ENCODE measurements at places on chromosomes 3 and 15.

- DNase-seq, result no peak
These were observed 88.0 kb downstream of the EDEM1 start for GRCh38 chr3:5275529-5275928.

GRCh38 chr3:14871456-14872200 lies 52.9 kb downstream of the FGD5 start:
- DNase-seq, result no peak

DNA sequence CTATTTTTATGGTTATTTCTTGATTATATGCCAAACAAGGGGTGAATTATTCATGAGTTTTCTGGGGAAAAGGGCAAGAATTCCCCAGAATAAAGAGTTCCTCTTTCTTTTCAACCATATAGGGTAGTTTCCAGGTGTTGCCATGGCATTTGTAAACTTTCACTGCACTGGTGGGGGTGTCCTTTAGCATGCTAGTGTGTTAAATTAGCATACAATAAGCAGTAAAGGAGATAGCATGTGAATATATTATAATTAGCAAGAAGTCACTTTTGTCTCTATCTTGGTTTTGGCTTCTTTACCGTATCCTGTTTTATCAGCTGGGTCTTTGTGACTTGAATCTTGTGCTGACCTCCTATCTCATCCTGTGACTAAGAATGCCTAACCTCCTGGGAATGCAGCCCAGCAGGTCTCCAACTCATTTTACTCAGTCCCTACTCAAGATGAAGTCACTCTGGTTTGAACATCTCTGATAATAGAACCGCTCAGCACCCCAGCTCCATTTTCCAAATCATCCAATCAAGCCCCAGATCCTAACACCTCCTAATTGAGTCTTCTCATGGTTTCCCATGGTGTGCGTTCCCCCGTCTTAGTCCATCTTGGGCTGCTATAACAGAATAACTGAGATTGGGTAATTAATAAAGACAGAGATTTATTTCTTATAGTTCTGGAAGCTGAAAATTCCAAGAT lies 3.4 kb upstream of the SELENOT start:
- DNase-seq, result peak; percentile 55

DNA sequence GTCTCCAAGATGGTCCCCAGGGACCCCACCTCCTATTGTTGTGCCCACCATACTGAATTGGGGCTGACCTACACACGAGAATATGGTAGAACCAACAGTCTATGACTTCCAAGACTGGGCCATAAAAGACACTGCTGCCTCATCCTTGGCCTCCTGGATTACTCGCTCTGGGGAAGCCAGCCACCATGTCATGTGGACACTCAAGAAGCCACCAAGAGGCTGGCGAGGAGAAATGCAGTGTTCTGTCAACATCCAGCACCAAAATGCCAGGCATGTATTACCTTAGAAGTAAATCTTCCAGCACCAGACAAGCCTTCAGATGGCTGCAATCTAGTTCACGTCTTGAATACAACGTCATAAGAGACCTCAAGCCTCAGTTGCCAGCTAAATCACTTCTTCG lies 17.1 kb upstream of the TPM1 start:
- no peak for DNase-seq

- no peak for DNase-seq
These were observed 21.9 kb downstream of the PLCL2 start for GRCh38 chr3:16906682-16907081.

DNA sequence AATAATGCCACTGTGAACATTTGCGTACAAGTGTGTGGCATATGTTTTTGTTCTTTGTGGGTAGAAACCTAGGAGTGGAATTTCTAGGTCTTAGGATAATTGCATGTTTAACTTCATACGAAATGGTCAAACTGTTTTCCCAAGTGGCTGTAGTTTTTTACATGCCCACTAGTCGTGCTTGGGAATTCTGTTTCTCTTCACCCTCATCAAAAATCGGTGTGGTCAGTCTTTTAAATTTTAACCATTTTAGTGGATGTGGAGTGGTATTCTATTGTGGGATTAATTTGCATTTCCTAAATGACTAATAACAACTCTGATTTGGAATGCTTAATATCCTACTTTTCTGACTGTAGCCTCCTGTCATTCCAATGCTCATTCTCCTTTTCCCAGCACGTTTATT lies 27.6 kb downstream of the ZFAND6 start:
- no peak for DNase-seq

DNA sequence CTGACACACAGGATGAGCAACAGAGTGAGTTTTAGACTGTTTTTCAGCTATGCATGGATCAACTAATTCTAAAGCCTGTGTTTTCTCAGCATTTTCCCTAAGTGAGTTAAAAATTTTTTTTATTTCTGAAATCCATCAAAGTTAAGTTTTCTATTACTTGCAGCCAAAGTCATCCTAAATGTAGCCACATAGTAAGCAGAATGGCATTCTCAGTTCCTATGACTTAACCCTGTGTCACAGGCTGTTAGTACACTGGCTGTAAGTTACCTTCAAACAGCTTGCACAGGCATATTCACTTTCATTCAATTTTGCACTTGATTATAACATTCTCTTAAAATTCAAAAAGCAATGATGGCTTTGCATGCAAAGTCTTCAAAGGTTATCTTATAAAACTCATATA lies 368.2 kb downstream of the OCA2 start:
- no peak for DNase-seq

GRCh38 chr3:37200141-37200540 lies 25.8 kb upstream of the LRRFIP2 start:
- no peak for DNase-seq

- no peak for DNase-seq
These were observed 327.1 kb downstream of the SATB1 start for GRCh38 chr3:18097989-18098388.

DNA sequence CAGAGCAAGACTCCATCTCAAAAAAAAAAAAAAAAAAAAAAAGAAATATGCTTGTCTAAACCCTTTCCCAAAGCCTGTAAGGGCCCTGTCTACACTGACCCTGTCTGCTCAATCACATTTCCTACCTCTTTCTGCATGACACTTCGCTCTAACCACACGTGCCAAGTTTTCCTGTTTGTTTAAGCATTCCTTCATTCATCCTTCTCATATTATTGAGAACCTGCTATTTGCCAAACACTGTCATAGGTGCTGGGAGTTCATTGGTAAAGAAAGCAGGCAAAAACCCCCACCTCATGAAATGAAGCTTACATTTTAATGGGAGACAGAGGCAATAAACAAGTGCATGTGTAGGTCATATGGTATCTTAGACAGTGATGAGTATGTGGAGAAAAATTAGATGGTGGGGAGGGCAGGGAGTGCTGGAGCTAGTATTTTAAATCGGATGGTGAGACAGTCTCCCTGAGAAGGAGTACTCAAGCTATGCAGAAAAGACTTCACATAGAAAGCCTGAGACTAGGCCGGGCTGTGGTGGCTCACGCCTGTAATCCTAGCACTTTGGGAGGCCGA lies 48.0 kb downstream of the B3GNT5 start:
- no peak for DNase-seq

DNA sequence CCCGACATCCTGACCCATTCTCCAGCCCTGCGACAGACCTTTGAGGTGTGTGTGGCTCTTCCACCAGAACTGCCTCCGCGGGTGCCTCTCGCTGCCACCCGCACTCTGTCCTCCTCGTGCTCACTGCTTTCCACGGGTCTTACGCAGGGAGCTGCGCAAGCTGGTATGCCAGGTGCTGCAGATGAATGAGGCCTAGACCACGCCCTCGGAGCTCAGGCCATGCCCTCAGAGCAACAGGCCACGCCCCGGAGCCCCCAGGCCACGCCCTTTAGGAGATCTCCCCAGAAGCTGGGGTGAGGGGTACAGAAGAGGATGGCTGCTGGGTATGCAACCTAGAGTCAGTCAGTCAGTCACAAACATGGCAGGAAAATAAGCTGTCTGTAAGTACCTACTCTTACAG lies 300.3 kb downstream of the GABRG3 start:
- no peak for DNase-seq

DNA sequence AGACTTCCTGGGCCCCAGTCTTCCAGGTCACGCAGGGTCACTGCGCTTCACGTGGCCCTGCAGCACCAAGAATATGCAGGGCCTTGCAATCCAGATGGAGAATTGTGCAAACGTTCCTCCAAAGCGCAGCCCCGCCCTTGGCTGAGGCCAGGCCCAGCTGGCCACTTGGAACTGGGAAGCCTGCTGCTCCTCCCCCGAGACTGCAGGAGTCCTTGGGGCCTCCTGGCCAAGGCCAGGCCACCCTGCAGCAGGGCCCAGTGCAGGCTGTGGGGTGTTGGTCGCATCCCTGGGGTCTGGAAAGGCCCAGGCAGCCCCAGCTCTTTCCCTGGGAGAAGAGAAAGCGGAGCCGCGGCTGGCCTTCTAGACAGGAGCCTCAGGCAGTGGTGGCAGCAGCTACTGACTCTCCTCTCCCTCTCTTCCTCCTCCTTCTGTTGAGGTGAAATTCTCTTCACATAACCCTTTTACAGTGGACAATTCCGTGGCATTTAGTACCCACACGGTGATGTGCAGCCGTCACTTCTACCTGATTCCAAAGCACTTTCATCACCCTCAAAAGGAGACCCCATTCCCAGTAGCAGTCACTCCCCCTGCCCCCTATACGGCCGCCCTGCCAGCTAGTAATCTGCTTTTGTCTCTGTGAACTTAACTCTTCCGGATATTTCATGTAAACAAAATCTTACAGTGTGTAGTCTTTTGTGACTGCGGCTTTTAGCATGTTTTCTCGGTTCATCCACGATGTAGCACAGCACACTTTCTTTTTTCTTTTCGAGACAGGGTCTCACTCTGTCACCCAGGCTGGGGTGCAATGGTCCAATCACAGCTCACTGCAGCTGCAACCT lies 103.9 kb downstream of the TMEM266 start:
- DNase-seq, result no peak

DNA sequence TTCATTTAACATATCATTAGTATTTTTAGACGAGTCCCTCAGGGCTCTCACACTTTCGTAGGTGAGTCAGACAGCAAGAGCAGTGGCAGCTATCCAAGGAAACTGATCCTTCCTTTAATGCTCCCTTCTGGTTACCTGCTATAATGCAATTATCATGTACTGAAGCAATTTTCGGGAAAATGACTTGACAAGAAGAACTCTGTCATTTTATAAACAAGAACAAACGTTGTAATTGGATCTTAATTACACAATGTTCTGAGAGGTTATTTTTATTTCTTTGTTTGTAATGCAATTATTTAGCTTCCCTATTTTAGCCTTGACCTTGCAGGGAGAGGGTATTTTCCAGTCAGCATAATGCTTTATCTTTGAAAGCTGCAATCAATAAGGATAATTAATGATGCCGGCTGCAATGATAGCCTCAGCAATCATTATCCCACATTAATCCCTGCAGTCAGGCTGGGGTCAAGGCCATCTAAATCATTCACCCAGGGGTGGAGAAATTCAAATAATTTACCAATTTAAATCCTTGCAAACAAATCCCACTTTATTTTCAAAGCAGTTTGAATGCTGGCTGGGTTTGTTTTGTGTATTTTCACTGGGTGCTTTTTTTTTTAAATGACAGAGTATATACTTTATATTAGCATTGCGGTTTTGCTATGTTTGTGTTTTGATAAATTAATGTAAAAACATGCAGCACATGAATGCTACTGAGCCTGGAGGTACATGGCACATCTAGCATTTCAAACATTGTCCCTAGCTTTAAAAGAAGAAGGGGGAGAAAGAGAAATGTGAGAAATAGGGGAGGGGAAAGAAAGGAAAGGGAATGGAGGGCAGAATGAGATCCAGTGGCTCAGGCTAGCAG lies 249.9 kb downstream of the SHOX2 start:
- DNase-seq, result no peak

All from KBM-7 (cell line).